HFFc6 (cell line): ENCODE measurements at places on chromosomes 13 and 19. TPM values are rescaled to one million over a fixed set of nuclear protein-coding genes. Genes with fewer than 3 reads are reported as not detected.

ZNF135 gene
- not detected in 2 replicates for total RNA-seq

ZNF615 gene
- total RNA-seq = 4.9 and 6.1 TPM in 2 replicates

TLE6 gene
- 2.2 to 2.7 TPM in 2 of 3 replicates, not detected in the other for total RNA-seq

OR10H4 gene
- not detected in 2 replicates for total RNA-seq

ETHE1 gene
- total RNA-seq = 87.7 to 125 TPM (median 92.0 TPM) in 3 replicates

TNFSF9 gene
- total RNA-seq = 0.36 to 3.4 TPM (median 0.79 TPM) in 3 replicates

PSG11 gene
- 0.31 and 0.55 TPM in 2 replicates for total RNA-seq

EID2B gene
- 3.0 to 3.5 TPM (median 3.2 TPM) in 3 replicates for total RNA-seq

MEF2B gene
- 1.1 to 1.7 TPM (median 1.6 TPM) in 3 replicates for total RNA-seq

ITPKC gene
- 9.2 to 13.6 TPM (median 11.6 TPM) in 3 replicates for total RNA-seq

CADM4 gene
- 0.43 to 0.82 TPM (median 0.47 TPM) in 3 replicates for total RNA-seq

ZNF296 gene
- total RNA-seq = 0.45 to 0.83 TPM (median 0.57 TPM) in 3 replicates

TEKTIP1 gene
- 0.62 TPM in 1 of 3 replicates, not detected in the others for total RNA-seq

MYH14 gene
- total RNA-seq = 0.09 TPM in 1 of 2 replicates, not detected in the other

NKPD1 gene
- 0.17 TPM in 1 of 2 replicates, not detected in the other for total RNA-seq

- DNase-seq = peak; percentile 36
Measured at GRCh38 chr19:17889609-17890214, 18.0 kb downstream of the SLC5A5 start.

- no peak for DNase-seq
Measured at GRCh38 chr19:15640294-15640903, at the start of gene CYP4F3. Gene CYP4F3, plus strand, starts transcription at chr19:15640897. Its CDS starts 519 bp downstream, at chr19:15641416.

GRCh38 chr13:34667286-34668218 is 274.5 kb upstream of the NBEA start:
- DNase-seq = no peak

- peak; percentile 28 for DNase-seq
Measured at GRCh38 chr13:67023130-67023876, 206.8 kb downstream of the PCDH9 start.

DNA sequence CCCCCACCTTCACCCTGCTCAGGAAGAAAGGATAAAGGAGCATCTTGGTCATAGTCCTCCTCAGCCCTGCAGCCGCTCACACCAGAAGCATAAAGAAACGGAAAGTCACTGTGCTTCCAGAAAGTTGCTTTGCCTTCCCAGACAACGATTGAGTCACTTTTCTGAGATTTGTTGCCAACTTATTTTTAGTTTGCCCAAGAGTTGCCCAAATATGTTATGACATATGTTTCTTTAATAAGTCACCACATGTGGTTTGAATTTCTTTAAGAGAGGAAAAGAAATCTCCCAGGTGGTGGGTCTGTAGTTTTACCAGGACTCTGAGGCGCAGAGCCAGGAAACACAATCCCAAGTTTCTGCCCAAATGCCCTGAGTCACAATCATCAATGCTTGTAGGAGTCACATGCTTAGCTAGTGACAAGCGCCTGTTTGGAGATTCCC is 63.4 kb upstream of the LRCH1 start:
- DNase-seq = peak; percentile 75

- peak; percentile 46 for DNase-seq
Measured at GRCh38 chr13:94056362-94056990, 423.0 kb downstream of the DCT start.

- DNase-seq = no peak
Measured at GRCh38 chr19:4042731-4043082, 24.0 kb downstream of the ZBTB7A start.

GRCh38 chr19:47512183-47512947 is 2.5 kb downstream of the NAPA start:
- peak; percentile 25 for DNase-seq

- DNase-seq = no peak
Measured at GRCh38 chr19:37943480-37943879, 36.5 kb downstream of the SIPA1L3 start.

DNA sequence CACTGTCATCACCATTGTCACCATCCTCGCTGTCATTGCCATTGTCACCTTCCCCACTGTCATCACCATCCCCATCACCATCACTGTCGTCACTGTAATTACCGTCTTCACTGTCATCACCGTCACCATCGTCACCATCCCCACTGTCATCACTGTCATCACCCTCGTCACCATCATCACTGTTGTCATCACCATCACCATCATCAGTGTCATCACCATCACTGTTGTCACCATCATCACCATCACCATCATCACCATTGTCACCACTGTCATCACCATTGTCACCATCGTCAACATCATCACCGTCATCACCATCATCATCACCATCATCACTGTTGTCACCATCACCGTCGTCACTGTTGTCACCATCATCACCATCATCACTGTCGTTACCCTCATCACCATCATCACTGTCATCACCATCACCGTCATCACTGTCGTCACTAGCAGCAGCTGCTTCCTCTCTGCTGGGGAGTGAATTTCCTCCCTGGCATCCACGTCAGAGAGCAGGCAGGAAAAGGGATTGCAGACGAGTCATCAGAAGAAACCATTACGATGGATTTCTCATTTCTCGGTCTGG is 27.3 kb downstream of the TMEM255B start:
- peak; percentile 71 for DNase-seq

- no peak for DNase-seq
Measured at GRCh38 chr19:49889687-49890348, 6.9 kb downstream of the IL4I1 start.

GRCh38 chr19:6772028-6772865 is at the start of gene VAV1:
Gene VAV1, plus strand, starts transcription at chr19:6772708. Its CDS starts 100 bp downstream, at chr19:6772808.
- DNase-seq = no peak

DNA sequence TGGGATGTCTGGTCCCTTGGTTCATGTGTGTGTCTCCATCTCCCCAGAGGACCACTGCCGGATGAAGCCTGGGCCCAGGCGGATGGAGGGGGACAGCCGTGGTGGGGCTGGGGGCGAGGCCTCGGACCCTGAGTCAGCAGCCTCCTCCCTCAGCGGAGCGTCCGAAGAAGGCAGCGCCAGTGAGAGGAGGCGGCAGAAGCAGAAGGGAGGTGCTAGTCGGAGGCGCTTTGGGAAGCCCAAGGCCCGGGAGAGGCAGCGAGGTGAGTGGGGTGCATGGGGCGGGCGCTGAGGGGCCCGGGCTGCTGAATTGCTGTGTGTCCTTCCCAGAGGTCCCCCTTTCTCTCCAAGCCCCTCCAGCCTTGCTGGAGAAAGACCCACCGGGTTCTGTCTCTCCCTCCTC is 3.2 kb downstream of the CCDC106 start:
- no peak for DNase-seq

DNA sequence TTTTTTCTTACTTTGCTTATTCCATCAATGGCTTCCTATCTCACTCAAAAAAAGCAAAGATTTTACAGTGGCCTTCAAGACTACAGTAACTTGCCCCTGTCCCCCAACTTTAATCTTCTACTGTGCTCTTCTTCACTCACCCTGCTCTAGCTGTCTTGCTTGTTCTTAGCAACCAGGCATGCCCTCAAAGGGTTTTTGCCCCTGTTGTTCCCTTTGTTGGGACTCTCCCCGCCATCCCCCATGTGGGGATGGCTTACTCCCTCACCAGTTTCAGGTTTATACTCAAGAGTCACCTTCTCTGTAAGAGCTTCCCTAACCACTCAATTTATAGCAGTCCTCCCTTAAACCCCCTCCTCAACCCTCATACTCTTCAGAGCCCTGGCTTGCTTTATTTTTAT is 5.4 kb downstream of the MTMR6 start:
- no peak for DNase-seq

- DNase-seq = no peak
Measured at GRCh38 chr13:27159806-27160563, 11.6 kb downstream of the USP12 start.

GRCh38 chr19:56710437-56710836 is 38.9 kb upstream of the ZNF835 start:
- no peak for DNase-seq

DNA sequence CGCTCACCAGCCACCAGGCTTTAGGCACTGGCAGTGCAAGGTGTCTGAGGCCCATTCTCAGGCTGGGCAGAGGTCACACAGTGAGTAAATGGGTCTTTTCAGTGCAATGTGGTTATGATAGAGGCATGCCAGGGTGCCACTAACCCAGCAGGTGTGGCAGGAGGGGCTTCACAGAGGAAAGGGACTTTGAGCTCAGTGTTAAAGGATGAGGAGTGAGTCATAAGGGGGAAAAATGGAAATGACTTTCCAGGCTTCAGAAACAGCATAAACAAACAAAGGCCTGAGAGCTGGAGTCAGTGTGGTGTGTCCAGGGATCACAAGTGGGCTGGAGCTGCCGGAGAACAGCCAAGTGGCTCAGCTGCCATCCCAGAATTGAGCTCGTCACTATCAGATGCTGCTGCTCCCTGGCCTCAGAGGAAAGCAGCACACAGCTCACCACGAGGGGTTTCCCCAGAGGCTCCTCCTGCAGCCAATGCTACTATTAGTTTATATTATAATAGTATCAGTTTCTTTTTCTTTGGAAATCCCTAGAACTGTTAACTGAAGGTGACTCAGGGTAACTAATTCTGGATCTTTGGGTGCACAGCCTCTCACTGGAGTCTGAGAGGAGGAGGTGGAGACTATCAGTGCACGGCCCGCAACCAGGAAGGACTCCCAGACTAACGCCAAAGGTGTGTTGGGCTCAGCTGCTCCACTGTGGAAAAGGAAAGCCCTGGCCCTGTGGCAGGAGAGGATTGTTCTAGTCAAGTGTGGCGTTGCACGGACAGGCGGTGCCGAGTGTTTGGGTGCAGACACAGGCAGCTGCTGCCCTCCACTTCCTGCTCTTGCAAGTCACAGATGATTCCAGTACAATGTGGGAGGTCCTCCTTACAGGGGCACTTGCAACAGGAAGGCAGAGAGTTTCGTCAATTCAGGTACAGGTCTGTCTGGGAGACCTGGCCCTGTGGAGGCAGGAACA is 39.5 kb downstream of the DHRS12 start:
- peak; percentile 74 for DNase-seq

DNA sequence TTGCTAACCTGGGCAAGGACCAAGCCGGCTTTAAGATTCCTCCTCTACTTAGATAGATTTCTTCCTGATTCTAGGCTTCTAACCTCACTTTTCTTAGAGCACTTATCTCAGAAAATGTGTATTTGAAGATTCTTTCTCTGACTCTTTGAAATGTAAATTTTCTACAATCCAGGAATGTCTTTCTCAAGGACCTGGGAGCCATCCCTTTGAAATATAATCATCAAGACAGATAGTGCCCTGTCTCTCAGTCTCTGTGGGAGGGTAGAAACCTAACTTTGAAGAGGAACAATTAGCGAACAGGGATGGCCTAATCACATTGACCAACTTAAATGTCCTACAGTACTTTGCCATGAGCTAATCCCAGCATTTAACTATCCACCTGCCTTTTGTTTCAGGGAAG is 1646.0 kb downstream of the PCDH9 start:
- DNase-seq = no peak

DNA sequence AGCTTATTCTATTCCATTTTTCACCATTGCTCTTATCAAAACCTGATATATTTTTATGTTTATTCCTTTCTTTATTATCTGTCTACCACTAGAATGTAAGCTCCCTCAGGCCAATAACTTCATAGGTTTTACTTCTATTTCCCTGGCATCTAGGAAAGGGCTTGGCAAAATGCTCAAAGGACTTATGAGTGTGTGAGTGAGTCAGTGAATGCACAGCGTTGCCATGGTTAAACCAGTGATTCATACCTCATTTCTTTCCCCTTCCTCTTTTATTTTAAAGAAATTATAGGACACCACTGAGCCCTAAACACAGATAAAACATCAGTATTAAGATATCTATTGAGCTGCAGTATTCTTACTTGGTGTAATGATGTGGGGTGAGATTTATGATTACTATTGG is 162.1 kb downstream of the GPC6 start:
- DNase-seq = no peak

DNA sequence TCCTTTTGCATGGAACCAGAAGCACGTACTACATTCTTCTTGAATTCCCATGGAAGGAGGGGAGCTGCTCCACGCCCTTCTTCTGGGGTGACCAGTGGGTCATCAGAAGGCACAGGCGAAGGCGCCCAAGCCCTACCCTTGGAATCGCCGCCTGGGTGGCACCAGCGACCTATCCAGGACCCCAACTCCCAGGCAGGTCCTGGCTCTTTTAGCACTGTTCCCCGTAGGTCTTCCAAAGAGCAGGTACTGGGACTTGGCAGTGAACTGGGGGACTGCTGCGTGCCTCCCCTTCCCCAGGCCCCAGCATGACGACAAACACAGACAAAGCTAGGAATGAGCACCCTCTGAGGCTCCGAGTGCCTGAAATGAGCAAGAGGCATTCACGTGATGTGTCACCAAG is 45.0 kb downstream of the CEBPG start:
- DNase-seq = no peak

DNA sequence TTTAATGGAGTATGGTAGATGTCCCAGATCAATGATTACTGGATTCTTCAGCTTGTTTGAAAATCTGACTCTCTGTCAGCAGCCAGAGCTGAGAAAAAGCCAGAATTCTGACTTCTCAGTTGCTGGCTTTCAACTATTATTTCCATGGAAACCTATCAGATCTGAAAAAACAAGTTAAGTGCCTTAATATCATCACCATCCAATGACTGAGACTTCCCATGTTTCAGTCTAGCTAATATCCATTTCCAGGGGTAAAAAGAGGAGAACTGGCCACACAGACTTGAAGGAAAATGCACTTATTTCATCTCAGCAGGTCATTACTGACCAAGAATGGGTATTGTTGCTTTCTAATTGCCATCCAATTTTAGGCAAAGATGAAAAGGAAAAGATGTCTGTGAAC is 75.2 kb downstream of the TNFSF11 start:
- no peak for DNase-seq

- DNase-seq = no peak
Measured at GRCh38 chr13:38868870-38869269, 121.8 kb downstream of the STOML3 start.

DNA sequence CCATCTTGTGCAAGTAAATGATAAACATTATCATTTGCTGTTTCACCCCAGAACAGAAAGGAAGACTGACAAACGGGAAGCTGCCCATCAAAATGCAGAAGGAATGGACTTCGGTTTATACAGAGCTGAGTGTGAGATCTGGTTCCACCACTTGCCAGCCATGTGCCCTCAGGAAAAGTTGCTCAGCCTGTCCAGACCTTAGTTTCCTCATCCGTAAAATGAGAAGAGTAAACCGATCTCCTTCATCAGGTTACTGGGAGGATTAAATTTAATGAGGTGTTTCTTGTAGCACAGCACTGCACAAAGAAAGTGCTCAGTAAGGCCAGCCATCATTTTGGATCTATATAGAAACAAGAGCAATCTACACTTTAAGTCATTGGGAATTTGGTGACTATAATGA is 36.7 kb upstream of the SERP2 start:
- DNase-seq = no peak

DNA sequence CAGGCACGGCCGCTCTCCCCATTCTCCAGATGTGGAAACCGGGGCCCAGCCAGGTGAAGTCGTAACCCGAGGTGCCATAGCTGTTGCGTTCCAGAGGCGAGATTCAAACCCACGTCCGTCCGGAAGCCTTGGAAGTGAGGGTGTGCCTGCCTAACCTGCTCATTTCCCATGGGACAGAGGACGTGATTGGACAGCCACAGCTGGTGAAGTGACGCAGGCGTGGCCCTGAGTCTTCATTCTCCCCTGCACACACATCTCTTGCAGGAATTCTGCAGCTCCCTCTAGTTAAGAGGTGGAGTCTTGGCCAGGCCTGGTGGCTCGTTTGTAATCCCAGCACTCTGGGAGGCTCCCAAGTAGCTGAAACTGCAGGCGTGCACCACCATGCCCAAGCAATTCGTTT is 16.8 kb downstream of the MEIS3 start:
- DNase-seq = no peak
